ENCODE measurements at places on chromosomes 13 and 19.

GRCh38 chr13:110330491-110331011 is 23.5 kb downstream of the COL4A2 start:
- DNase-seq = no peak

- DNase-seq = no peak
These were observed 12.0 kb upstream of the USP12 start for GRCh38 chr13:27183561-27184147.

GRCh38 chr19:46132508-46133100 is 8.1 kb upstream of the IGFL3 start:
- no peak for DNase-seq

- DNase-seq = no peak
These were observed 8.2 kb downstream of the LAMP1 start for GRCh38 chr13:113305208-113305607.

GRCh38 chr19:14248578-14249011 is 42.6 kb upstream of the ADGRL1 start:
- DNase-seq = peak; percentile 50

- no peak for DNase-seq
These were observed 17.7 kb downstream of the METTL21C start for GRCh38 chr13:102677122-102677521.

DNA sequence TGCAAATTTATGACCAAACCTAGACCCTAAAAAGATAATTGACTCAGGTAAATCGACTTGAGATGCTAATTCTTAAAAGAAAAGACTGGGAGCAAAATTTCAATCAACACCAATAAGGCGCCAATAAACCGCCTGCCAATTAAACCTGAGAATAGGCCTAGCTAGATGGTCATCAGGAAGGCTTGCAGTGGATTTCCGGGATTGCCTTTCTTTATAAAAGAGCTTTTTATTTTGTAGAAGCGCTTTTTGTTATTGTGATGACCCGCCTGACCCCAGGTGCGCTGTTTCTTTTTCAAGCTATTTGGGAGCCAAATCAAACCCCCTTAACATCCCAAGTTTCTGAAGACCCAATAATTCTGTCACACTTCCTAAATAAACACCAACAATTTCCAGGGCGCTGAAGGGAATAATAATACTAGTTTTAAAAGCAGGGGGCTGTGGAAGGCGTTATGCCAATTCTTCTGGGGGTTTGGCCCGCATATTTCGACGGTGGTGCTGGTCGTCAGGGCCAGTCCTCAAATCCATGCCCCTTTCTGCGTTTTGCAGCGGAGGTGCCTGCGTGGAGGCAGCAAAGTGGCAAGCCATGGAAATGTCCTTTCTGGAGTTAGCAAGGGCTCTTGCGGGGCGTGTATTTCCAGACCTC is 2.9 kb upstream of the ZIC5 start:
- DNase-seq = no peak

DNA sequence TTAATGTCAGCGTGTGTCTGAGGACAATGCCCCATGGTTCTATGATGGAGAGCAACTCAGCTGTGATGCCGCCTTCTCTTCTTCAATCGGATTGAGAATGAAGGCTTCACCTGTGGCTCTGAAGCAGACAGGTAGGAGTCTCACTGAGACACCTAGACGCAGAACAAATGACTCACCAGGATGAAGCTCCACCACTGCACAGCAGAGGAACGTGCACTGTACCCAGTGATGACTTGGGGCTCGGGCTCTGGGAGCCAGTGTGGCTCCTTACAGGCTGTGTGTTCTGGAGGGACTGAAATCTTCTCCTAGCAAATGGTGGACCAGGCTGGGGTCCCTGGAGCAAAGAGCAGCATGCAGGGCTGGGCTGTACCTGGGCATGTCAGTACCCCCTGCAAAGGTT is 44.0 kb downstream of the CCDC70 start:
- DNase-seq = no peak

- no peak for DNase-seq
These were observed 20.0 kb downstream of the ZNF780B start for GRCh38 chr19:40035996-40036395.

DNA sequence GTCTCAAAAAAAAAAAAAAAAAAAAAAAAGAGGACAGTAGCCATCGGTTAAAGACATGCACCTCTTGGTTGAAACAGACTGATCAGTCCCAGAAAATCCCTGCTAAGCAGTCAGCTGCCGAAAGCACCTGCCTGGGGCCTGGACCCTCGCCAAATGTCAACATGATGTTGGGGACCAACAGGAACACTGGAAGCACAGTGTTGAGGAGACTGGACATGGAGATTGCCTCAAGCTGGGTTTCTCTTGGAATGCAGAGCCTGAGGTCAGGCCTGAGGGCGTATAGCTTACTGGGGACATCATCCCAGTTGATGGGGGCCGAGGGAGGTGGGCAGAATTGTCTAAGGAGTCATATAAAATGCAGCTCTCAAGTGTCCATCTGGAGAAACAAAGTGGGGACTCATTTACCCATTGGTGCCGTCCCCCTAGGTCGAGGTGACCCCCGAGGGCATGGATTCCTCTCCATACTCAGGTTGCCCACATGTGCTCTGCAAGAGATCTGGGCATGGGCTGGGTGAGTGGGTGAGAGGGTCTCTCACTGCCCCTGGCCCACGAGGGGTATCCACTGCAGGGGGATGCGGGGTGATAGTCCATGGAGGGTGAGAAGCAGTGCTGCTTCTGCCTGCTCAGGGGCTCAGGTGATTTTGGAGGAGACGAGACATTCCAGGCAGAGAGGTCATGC is 164.5 kb downstream of the URI1 start:
- no peak for DNase-seq

Data from common myeloid progenitor, CD34-positive (primary cell).